ENCODE measurements at places on chromosomes 7 and 10. TPM values are rescaled to one million over a fixed set of nuclear protein-coding genes. Genes with fewer than 3 reads are reported as not detected.

DNA sequence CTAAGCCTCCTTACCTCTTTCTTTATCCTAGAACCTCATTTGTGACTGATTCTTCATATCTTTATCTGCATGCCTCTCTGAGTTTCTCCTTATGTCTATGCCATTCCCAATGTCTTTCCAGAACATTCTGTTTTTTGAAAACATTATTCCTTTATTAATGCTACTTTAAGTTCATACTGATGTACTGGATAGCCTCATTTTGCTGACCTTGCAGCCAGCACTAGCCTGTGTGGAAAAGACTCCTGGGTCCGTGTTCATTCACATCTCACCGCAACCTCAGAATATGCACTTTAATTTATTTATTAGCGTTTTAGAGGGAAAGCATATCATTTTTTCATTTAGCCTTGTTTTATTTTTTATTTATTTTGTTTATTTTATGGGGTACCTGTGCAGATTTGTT, 208.1 kb upstream of the NPVF start:
- DNase-seq: no peak

GRCh38 chr7:46539892-46540483, 618.9 kb upstream of the IGFBP3 start:
- DNase-seq: no peak

DNA sequence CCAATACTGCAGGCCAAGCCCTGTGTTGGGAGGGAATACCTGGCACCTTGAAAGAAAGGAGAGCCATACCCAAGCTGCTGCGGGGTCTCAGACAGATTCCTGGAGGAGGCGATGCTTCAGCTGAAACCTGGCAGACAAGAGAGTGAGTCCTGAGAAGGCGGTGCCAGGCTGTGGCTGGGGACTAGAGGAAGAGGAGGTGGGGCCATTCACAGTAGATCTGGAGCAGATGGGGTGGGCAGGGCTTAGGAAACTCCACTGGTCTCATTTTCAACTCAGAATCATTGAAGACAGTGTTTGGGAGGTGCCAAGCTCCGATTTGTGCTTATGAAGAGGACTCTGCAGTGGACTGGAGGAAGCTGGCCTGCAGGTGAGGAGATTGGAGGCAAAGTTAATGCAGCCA, 236.3 kb upstream of the MKI67 start:
- DNase-seq: no peak

- DNase-seq: no peak
Measured at GRCh38 chr7:17506596-17506995, 208.1 kb downstream of the AHR start.

GRCh38 chr10:104268713-104269645, at the start of gene GSTO2:
TSS of gene GSTO2 (plus strand) at chr10:104269184. CDS start at chr10:104274916, 5,732 bp downstream.
- DNase-seq: peak; percentile 90

- DNase-seq: peak; percentile 88
Measured at GRCh38 chr10:102195296-102195870, 30.7 kb upstream of the ELOVL3 start.

DNA sequence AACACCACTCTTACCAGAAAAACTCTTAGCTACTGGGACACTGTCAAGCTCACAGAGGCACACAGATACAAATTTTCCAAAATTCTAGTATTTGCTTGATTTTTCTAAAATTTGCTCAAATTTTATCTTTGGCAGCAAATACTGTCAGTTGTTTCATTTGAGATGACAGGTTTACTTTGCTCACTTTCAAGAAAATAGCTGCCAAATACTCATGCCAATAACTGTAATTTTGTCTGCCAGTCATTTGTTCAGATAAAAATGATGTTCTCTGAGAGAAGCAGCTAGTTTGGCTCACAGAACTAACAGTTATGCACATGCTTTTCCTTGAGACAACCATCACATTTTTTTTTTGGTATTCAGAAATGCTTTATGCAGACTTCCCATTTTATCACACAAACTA, 82.8 kb downstream of the LRRC18 start:
- DNase-seq: no peak

DNA sequence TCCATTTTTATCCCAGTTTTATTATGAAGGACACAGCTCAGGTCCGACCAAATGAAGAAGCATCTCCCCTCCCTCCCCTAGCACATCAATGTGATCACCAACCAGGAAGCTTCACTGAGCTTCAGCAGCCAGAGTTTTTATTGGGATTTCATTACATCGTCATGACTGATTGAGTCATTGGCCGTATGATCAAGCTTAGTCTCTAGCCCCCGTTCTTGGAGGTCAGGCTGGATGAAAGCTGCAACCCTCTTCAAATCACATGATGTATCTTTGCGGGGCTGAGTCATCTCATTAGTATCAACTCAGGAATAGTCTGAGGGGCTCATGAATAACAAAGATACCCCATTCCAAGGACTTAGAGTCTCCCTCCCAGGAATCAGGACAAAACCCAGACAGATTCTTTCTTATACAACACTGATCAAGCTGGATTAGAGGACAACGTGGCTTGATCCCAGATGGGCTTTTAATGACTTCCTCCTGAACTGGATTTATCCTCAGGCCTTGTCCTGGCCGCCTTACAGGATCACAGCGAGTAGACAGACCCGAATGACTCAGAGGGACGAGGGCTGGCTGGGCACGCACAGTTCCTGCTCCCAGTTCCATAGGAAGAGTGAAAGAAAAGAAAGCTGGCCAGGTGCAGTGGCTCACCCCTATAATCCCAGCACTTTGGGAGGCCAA, 14.5 kb downstream of the LIMK1 start:
- no peak for DNase-seq

- DNase-seq: no peak
Measured at GRCh38 chr10:13483073-13483472, 45.7 kb downstream of the BEND7 start.

- no peak for DNase-seq
Measured at GRCh38 chr10:93598157-93598556, 2.9 kb downstream of the RBP4 start.

DNA sequence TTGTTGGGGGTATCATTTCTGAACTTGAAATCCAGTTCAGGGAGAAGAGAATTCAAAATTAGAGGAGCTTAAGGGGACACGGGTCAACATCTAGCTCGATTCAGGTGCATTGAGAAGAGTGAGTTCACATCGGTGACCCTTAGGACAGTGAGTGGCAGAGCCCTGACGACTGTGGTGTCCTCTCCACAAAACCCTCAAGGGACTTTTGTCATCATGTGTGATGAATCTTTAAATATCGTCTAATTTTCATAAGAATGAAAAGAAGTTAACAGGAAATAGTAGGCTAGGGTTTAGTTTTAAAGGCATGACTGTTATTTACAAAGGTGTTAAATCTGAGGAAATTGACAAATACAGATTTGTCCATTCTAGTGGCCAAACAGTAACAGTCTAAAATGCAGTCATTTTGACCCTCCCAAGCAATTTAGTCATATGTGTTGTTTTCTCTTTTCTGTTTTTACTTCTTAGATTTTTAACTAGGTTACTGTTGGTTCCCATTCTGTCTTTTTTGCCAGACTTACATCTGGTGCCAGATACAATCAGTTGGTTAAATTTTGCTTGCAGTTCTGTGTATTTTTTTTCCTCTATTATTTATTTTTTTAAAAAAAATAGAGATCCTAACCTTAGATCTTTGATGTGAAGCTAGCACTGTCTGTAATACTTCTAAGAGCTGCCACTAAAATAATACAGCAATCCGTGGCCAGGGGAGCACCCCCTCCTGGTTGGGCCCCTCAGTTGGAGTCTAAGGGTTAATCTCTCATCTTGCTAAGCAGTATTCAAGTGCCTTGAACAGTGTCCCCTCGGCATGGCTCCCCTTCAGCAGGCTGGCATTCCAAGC, 34.9 kb upstream of the SH2B2 start:
- no peak for DNase-seq

DNA sequence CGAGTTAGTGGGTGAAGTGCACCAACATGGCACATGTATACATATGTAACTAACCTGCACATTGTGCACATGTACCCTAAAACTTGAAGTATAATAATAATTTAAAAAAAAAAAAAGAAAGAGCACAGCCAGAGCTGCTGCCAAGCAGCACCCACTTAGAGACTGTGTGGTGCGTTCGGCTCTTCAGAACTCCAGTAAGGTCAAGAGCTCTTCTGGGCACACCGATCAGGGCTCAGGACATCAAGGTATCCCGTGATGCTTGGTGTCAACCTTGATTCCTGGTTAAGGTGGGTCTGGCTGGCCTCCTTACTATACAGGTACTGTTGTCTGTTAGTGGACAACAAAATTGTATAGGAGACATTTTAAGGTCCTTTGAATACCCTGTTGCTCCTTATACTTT, 385.7 kb upstream of the AKR1E2 start:
- DNase-seq: no peak

GRCh38 chr10:114397651-114398145, 6.6 kb downstream of the AFAP1L2 start:
- peak; percentile 52 for DNase-seq

DNA sequence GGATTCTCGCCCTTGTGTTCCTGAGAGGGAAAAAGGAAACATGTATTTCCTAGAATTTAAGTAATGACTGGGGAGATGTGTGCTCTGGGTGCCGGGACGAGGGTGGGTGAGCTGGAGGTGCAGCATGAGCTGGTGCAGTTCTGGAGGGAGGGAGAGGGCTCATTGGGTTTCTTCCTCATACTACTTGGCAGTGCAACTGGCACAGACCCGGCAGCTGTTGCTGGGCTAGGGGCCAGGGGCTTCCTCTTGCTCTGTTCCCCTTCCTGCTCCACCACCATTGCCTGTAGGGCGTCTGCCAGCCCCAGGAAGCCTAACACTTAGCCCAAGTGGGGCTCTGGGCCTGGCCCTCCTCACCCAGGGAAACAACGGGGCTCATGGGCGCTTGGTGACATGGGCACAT, 5.9 kb downstream of the RET start:
- no peak for DNase-seq

DNA sequence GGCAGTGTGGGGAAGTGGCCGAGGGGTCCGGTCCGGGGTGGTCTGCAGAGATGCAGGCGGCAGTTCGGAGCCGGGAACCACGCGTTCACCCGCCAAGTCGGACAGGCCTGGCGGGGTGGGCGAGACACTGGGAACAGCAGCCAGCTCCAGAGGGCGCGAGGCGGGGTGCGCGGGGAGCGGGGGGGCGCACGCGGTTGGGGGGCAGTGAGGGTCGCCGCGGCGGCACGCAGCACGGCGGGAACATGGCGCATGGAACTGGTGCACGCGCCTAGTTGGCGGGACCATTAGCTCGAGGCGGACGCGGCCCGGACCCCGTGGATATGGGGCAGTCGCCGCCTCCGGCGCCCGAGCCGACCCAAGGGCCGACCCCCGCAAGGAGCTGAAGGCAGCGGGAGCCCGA, 635.9 kb downstream of the ZNF37A start:
- DNase-seq: no peak

- DNase-seq: no peak
Measured at GRCh38 chr7:30133736-30134610, 813 bp upstream of the MTURN start.

DNA sequence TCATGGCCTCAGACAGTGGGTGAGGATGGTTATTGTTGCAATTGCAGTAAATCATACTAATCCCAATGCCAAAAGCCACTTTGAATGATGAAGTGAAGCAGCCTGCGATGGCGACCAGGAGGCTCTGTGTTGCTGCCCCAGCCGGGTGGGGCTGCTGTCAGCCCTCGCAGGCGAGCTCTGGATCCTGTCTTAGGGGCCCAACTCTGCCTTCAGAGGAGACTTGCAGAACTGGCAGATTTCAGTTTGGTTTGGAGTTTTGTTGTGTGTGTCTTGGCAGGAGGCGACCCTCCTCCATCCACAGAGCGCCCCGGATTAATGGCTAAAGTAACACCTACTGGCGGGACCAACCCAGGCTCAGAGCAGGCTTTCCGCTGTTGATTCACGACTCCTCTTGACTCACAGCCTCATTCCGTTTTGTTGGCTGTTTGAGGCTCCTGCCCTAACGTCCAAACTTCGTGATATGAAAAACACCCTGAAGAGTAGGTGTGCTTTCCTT, 67.9 kb upstream of the BMPER start:
- no peak for DNase-seq

DNA sequence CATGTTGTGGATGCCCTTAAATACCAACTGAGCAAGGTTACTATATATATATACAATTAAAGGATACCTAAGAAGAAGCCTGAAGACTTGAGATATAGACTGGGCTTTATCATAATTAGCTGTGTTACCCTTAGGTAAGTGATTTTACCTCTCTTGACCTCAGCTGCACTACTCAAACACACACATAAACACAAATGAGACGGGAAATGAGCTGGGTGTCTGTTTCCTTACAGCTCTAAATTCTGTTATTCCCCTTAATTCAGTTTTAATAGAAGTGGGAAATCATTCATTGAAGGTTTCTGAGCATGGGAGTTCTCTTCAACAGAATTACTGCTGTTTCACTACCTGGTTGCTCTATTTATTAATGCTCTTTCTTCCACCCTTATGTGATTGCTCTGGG, 60.7 kb downstream of the GBF1 start:
- DNase-seq: no peak

The LOXL4 gene
- 8.1 TPM for total RNA-seq

The TSPAN15 gene
- 13.5 TPM for total RNA-seq

The HTR7 gene
- total RNA-seq: 0.26 TPM

The ZNF862 gene
- 2.7 TPM for total RNA-seq

The SAMD9 gene
- total RNA-seq: 6.0 TPM

The HK1 gene
- total RNA-seq: 36.6 TPM
